ENCODE measurements at places on chromosomes 1 and 21.

- DNase-seq = no peak
Measured at GRCh38 chr1:96559181-96559580, 162.4 kb upstream of the PTBP2 start.

GRCh38 chr1:217563179-217563578 is 67.7 kb downstream of the GPATCH2 start:
- DNase-seq = no peak

DNA sequence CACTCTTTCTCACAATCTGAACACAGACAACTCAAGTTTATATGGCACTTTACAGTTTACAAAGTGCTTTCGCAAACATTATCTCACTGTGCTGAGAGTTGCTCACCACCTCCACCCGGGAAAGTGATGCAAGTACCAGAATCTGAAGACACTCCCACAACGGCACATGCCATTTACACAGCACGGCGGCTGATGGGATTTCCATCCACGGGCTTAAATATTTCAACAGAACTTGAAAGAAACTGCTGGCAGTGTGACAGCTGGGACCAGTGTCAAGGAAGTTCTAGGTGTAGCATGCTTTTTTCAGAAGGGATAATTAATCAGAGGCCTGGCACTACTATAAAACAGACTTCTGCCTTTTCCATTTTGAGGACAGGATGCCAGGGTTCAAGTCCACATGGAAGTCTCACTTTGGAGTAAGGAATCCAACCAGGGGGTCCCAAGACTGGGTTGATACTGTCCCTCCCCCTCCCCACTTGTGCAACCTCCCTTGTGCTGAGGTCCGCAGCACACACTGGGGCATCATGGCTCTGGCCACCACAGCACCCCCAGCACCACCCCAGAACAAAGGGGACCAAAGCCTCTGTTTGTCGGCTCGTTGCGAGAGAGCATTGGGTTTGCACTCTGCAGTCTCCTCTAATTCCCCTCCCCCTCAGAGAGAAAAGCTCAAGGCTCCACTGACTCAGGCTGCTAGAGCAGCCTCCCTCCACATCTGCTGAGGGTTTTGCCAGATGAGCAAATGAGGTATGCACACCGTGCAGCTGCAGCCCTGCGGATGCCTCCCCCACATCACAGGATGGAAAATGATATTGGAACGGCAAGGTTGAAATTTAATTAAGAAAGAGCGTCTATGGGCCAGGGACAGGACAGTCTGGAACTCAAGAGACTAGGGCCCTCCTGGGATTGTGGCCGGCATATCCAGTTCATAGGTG is 154.9 kb downstream of the TGFBR3 start:
- no peak for DNase-seq

DNA sequence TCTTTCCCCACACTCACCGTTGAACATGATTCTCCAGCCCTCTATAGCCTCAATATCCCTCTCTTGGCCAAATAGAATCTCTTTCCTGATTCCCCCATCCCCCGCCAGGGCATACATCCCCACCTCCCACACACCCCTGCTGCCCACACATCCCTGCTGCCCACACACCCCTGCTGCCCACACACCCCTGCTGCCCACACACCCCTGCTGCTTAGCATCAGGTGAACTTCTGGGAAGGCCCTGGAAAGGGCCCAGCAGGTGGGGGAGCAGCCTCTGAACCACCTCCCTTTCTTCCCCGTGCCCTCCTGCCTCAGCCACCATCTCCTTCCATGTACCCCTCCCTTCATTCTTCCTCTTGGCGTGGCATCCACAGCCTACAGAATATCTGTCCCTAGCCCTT is 15.9 kb upstream of the IFNLR1 start:
- no peak for DNase-seq

DNA sequence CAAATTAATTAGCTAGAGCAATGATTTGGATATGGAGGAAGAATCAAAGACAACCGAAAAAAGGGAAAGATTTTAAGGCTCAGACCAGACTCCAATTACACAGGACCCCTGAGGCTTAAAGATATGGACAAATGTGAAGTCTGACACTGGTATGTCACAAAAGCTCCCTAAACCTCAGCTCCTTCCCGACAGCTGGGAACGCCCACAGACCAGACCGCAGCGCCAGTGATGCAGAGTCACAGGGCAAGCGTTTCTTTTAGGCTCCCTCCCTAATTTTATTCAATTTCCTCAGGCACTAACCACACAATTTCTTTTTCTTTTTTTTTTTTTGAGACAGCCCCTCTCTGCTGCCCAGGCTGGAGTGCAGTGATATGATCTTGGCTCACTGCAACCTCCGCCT is 40.2 kb downstream of the NID1 start:
- DNase-seq = peak; percentile 70

GRCh38 chr1:112209493-112209892 is 186.5 kb upstream of the CTTNBP2NL start:
- no peak for DNase-seq

DNA sequence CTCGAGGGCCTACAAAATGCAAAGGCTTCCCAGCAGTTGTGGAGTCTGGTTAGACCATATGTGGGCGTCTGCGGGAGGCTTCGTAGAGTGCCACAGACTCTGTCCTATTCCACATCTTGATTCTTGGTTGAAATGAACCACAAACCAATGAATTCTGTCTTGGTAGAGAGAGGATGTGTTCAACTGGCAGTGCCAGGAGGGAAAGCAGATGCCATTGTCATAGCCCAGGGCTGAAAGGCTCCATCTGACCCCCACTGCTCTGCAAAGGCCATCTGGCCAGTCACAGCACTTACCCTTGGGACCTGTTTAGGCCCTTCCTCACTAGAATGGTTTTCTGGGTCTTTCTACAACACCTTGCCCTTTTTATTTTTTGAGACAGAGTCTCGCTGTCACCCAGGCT is 22.1 kb downstream of the ACOT11 start:
- no peak for DNase-seq

GRCh38 chr1:222582099-222582774 is 7.5 kb downstream of the TAF1A start:
- DNase-seq = no peak

DNA sequence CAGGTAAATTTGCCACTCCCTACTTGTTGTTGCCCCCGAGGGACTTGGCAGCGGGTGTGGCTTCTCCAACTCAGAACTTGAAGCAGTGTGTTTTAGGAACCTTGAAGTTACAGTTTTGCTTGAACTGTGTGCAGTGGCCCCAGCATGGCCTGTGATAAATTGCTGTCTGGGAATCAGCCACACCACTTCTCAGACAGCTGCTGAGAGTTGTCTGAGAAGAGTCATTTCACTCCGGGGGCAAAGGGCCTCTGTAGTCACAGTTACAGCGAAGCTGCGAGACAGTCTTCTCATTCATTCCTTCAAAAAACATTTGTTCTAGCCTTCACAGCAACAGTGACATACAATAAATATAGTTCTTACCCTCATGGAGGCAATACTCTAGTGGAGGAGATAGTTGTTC is 70.3 kb downstream of the PROX1 start:
- DNase-seq = no peak

- DNase-seq = no peak
Measured at GRCh38 chr1:187514110-187514509, 685.4 kb downstream of the PLA2G4A start.

DNA sequence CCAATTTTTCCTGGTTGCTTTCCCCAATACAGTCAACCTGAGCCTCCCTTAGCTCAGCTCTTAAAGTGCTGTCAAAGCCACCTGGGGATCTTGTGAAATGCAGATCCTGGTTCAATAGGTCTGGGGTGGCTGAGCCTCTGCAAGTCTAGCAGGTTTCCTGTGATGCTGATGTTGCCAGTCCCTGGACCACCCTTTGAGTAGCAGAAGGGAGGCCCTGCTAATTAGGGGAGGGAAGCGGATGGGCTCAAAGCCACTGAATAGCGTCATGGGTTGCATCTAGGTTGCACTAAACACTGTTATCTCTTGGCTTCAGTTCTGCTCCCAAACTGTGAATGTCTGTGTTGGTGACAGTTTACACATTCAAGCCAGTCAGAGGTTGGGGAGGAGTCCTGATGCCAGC is 127.2 kb downstream of the KAZN start:
- DNase-seq = no peak

GRCh38 chr1:2215909-2216766 is 12.0 kb upstream of the SKI start:
- no peak for DNase-seq

DNA sequence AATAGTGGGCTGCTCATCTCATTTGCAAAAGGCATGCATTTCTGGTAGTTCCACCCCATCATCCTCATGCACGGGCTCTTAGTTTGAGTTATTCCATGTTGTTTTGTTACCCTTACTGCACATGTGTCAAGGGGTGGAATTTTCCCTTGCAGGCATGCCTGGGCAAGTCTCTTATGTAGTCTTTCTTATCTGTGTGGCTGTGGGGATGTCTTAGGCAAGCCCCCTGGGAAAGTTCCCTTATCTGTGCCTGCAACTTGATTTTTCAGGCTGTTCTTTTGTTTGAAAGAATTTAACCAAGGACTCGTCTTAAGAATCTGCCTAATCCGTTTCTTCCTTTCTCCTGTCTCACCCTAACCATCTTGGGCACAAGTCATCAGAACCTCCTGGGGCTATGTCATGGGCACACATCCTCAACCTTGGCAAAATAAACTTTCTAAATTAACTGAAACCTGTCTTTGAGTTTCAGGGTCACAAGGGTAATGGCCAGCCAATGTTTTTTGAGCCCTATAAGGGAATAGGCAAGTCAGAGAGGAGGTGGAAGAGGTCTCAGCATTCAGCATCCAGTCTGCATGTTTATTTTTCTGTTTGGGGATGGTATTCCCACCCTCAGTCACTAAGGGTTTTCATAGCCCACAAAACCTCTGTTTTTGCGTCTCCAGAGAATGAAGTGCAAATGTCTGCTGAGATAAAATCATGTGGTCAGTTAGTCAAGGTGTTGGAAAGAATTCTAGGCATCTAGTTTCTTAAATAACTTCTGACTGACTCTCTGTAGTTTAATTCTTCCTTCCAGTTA is 579.7 kb downstream of the PLA2G4A start:
- no peak for DNase-seq

- DNase-seq = no peak
Measured at GRCh38 chr1:43225168-43225567, 44.6 kb upstream of the TMEM125 start.

GRCh38 chr1:218942431-218942830 is 231.2 kb upstream of the LYPLAL1 start:
- DNase-seq = no peak

DNA sequence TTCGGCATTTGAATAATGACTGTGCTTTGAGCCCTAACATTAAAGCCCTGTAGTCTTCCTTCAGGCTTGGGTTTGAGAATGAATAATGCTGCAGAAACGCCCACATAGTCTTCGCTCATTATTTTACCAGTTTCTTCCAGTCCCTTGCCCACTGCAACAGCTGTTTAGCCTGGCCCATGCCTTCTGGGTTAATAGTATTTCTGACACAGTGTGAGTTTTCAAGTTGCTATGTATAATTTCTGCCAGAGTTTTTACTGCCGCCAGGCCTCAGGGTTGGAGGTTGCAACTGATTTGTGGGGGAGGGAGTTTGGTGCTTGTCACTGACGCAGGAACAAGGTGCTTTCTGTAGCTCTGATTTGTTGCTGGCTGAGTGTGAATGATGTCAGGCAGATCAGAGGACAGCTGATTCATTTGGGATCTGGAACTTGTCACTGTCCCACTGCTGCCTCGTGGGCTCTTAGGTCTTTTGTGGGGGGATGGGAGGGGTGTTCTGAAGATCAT is 109.8 kb downstream of the MAST2 start:
- no peak for DNase-seq

- peak; percentile 97 for DNase-seq
Measured at GRCh38 chr1:155308493-155309422, at the start of gene FDPS. Gene FDPS (plus strand): TSS chr1:155308866. CDS start chr1:155309790, 924 bp downstream.

DNA sequence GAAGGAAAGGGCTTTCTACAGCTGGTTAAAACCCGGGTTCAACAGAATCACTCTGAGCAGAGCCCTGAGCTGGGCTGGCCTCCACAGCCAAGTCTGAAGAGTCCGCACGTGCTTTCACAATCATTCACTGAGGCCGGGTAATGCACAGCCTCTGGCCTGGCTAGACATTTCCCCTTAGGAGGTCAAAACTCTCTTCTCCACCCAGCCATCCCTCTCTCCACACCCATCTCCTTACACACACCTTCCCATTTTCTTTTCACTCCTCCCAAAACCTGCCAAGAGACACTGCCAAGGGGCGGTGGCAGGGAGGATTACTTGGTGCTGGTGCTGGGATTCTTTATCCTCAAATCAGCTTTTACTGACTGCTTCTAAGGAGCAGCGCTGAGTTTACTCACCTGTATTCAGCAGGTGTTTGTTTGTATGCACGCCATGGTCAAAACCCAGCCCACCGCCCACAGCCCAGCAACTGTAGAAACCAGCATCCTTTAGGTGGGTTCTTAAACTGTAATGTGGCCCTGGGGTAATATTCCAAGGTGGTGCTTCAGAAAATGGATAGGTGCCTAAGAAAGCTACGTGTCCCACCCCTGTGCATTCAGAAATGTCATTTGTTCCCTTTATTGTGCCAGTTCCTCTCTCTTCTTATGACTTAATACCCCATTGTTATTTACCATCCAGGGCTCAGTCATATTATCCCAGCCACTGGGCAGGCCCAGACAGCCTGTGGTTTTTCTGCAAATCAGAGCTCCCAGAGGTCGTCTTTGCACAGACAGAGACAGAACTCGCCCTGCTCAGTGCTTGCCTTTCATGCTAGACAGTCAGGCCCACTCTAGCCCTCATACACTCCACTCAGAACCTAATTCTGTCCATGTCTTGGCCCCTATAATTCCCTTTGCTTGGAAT is 80.2 kb downstream of the ADSS2 start:
- DNase-seq = no peak

DNA sequence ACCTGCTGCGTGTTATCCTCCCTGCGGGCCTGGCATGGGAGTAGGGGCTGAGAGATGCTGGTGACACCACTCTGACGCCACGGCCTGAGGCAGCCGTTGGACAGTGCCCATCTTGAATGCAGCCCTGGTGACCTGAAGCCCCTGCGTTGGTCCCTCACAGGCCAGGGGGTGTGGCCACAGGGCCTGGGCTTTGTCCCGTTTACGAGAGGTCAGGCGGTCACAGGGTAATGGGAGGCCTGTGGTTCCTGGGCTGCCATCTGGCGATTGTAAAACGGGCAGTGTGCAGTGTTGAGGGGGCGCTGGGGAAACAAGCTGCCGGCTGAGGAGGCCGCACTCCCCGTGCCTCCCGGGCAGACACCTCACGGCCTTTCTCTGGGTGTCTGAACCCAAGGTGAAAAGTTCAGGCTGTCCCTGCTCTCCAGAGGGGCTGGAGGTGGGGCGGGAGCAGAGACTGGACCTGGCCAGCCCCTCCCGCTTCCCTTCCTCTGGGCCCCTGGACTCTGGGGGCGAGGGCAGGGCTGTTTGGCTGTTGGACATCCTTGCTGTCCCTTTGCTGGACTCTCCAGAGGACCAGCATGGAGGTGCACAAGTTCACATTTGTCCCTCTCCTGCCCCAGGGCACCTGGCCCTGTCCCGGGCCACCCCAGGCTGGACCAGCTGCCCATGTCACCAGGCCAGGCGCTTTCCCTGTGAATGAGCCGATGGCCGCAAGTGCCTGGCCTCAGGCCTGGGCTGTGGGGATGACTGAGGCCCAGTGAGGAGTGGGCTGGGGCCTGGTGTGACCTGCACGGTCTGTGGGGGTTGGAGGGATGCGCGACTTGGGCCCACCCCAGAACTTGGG is 42.4 kb downstream of the SKI start:
- no peak for DNase-seq

- DNase-seq = peak; percentile 59
Measured at GRCh38 chr1:108852221-108852975, 4.5 kb downstream of the AKNAD1 start.
